ENCODE measurements at places on chromosomes 1 and 21.

- DNase-seq: no peak
Observed at GRCh38 chr1:7680207-7680954, 90.7 kb upstream of the VAMP3 start.

GRCh38 chr1:180778782-180779398 lies 133.8 kb upstream of the KIAA1614 start:
- no peak for DNase-seq

- DNase-seq: no peak
Observed at GRCh38 chr1:11676386-11677103, 4.4 kb downstream of the MAD2L2 start.

GRCh38 chr1:227889863-227890405 lies 57.8 kb downstream of the WNT9A start:
- no peak for DNase-seq

DNA sequence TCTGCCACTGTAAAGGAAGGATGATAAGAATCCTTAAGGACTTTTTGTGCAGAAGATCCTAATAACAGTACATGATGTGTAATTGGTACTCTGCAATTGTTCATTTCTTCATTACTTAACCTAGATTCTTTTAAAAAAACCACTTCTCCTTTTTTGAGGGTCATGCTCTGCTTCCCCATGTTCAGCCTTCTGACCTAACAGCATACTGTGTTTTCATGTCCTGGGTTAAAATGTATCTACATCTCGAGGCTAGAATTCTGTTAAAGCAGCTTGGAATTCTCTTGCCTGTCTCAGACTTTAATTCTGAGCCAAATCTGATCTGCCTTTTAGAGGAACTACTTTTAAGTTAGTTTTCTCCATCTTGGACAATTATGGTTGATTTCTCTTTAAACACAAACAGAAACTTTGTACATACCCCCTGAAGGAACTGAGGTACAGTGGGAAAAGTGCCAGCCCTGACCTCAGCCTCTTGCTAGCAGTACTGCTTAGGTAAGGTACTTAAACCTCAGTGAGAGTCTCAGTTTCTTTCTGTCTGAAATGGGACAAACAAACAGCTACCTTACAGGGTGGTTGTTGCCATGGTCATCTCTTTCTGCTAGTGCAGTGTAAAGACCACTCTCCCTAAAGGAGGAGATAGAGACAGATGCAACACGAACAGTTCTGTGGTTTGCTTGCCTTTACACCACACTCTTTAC lies 103.2 kb upstream of the DYNLT5 start:
- DNase-seq: no peak

DNA sequence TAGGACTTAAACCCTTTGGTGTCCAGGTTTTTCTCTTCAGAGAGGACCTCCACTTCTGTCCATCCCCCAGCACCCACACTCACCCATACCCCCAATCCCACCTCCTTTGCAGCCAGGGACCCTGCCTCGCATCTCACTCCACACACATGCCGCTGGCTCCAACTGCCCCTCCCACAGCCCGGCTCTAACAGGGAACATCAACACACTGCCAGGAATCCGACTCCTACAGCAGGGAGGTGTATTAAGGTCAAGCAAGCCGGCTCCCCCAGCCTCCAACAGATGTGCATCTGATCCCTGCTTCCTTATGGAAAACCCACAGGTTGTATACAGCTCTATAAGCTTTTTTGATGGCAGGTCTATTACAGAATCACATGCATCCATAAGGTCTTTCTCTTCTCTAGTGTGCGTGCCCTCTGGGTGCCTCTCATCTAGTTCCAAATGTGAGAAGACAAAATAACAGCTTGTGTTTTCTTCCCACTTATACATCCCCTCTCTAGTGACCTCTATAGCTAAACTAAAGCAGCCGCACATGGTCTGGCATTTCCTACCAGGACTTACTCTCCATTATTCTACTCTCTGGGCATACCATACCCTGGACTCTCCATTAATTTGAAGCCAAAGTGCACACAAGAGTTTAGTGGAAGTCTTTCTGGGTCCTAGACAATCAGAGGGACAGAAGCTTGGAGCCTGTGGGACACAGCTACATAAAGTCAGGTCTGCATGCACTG lies 16.3 kb downstream of the PIK3C2B start:
- no peak for DNase-seq

- no peak for DNase-seq
Observed at GRCh38 chr1:193355178-193355577, 168.8 kb upstream of the B3GALT2 start.

GRCh38 chr1:206911064-206911663 lies 10.6 kb downstream of the FCMR start:
- no peak for DNase-seq

DNA sequence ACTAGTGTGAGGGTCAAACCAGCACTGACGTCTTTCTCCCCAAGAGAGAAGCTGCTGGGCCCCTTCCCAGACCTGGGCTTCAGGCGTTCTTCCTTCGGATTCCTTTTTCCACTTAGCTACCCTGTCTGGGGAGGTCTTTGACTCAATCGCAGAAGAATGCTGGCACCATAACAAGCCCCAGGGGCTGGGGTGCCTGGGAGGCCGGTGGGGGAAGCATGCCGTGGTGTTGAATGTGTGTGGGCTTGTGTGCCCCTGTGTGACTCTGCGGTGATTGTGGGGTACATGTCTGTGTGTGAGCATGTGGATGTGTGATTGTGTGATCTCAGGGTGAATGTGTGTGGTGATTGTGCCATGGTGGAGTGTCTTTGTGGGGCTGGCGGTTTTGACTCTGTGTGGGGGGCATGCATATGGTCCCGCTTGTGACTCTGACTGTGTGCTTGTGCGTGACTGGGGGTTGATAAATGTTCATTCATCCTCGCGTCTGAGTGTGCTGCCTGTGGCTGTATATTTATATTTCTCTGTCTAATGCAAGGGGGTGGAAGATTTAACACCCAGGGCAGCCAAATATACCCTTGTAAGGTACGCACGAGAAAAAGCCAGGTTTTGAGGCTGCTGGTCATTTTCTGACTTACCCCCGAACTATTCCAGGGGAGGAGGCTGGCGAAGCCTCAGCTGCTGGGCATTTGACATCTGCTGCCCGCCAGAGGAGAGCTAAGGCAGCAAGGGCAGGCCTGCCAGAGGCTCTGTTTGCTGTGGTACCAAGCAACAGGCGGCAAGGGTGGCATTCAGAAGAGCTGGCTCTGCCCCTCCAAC lies 1.1 kb upstream of the SYNC start:
- DNase-seq: no peak

- DNase-seq: no peak
Observed at GRCh38 chr1:2934642-2935081, 86.6 kb upstream of the ACTRT2 start.

Measured in D721Med (cell line).